NCI-H446 (cell line): ENCODE measurements at places on chromosomes 5 and 9.

DNA sequence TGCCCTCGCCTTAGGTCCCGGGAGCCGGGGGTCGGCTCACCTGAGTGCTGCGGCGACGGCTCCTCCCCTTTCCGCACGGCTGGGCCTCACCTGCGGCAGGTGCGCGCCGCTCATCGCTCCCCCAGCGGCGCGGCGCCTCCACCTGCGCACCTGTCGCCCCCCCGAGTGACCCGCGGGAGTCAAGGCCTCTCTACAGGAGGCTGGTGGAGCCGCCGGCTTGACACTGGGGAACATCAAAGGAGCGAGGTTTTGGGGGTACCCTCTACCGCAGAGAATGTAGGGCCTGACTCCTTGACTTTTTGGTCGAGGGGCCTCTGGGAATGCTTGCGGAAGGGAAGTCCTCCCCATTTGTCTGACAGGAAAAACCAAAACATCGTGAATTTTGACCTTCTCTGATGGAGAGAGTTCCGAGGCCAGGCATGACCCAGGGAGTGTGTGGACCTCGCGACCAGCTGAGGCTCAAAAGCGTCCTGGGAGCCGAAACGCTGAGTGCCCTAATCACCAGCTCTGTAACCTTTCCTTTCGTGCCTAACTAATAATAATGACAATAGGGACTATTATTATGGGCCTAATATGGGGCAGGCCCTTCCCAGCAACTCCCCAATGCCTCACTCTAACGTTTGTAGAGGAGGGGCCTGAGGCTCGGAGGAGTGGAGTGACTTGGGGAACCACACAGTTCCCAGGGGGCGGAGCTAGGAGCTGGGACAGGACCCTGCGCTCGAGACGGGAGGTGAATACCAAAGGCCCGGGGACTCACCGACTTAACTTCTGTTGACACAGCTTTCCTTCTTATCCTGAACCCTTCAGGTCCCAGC is 714 bp upstream of the IER5L start:
- no peak for DNase-seq

DNA sequence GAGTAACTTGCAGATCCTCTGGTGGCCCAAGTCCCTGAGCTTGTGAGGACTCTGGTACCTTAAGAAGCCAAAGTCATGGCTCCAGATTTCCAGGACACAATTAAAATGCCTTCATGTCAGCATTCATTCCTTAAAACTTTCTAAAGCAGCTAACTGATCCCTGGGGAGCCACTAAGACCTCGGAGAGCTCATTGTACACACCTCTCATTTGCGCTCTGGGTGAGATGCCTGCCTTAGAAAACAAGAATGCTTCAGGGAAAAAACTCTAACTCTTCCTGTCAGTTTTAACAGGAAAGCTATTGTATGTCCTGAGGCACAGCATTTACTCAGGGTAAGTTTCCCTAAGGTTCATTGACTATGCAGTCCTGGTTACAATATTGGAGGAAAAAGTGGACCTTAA is 285.0 kb downstream of the EFNA5 start:
- DNase-seq = no peak

- no peak for DNase-seq
These were observed 318.5 kb upstream of the CHD1 start for GRCh38 chr5:99247346-99247745.

DNA sequence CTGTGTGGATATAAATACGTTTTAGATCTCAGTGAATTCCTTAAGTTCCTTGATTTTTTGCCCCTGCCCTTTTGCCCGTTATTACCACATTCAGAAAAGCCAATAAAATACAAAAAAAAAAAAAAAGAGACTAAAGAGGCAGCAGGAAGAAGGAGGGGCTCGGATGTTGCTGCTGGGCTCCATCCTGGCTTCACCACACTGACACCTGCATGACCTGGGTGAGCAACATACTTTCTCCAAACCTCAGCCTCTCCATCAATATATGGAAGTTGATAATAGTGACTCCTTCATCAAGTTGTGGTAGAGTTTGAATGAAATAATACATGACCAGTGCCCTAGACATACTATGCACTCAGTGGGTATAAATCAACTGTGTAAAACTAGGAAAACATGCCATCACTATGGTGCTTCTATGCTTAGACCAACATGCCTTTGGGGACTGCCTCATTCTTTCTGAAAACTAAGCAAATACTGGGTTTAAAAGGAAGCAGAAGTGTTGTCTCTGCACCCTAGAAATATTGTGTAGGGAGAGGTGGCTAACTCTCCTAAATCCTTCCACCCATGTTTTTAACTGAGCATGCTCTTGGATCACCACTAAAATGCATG is 243.0 kb downstream of the PIK3R1 start:
- DNase-seq = no peak
